CD4-positive, alpha-beta T cell treated with Interleukin-17A for 4 hours (primary cell): ENCODE measurements at places on chromosomes 1 and 21.
A peak's percentile ranks its signal among the peaks of the same experiment; 100 is the strongest.

DNA sequence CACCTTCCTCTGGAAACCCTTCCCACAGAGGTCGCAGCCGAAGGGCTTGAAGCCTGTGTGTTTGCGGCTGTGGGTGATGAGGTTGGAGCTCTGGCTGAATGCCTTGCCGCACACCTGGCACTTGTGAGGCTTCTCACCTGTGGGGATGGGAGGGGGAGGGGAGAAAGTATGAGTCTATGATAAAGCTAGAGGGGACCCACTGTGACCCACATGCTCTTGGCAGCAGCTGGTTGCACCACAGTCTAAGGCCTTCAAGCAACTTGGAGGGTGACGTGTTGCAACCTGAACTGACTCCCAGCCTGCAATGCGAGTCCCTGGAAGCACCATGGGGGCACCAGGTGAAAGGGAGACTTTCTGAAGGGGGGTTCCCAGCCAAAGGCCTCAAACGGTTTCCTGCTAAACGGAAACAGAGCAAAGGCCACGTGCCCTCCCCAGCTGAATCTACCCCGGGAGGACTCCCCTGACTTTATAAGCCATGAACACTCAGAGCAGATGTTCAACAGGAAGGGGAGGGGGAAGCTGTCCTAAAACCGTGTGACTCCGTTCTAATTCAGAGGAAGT is 10.6 kb downstream of the GFI1 start:
- peak; percentile 62 for DNase-seq

DNA sequence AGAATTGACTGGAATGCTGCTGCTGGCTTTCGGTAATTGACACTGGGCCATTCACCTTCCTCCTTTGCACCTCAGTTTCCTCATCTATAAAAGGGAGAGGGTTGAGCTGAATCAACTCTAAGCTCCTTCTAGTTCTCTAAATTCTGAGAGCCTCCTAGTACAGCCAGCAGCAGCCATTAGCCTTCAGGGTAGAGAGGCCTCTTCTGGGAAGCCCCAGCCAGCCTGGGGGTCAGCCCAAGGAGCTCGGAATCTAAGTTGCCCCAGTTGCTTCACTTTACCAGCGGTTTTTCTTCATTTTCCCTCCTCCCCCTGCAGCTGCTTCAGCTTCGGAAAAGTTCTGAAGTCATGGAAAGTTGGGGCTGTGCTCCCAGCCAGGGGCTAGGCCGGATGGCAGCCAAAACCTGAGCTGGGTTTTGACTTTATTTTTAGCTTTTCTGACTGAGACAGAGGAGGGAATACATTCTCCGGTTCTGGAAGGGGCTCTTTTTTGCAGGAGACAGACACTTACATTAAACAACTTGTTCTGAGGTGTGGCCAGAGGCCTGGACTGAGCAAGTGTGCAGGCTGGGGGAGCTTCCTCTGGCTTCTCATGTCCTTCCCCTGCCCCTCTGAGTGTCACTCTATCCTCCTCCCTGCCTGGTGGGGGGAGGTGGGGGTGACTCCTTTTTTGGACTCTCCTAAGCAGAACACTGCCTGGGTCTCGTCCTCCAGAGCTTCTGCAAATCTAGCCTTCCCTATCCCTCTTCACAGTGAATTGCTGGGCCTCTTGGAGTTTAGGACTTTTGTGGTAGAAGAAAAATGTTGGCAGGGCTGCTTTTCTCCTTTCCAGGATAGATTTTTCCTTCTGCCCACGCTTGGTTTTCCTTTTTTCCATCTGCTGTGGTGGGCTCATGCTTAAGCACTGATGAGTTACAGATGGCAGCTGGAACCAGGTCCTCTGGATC is 14.4 kb downstream of the LMNA start:
- no peak for DNase-seq

GRCh38 chr1:29389533-29390041 is 153.3 kb downstream of the PTPRU start:
- no peak for DNase-seq

DNA sequence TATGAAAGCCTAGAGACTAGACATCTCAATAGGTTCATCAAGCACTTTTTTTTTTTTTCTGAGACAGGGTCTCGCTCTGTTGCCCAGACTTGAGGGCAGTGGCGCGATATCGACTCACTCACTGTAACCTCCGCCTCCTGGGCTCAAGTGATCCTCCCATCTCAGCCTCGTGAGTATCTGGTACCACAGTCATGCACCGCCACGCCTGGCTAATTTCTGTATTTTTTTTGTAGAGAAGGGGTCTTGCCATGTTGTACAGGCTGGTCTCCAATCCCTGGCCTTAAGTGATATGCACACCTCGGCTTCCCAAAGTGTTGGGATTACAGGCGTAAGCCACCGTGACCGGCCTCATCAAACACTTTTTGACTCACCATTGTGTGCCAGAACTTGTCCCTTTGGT is 613 bp upstream of the GPATCH4 start:
- DNase-seq = no peak

DNA sequence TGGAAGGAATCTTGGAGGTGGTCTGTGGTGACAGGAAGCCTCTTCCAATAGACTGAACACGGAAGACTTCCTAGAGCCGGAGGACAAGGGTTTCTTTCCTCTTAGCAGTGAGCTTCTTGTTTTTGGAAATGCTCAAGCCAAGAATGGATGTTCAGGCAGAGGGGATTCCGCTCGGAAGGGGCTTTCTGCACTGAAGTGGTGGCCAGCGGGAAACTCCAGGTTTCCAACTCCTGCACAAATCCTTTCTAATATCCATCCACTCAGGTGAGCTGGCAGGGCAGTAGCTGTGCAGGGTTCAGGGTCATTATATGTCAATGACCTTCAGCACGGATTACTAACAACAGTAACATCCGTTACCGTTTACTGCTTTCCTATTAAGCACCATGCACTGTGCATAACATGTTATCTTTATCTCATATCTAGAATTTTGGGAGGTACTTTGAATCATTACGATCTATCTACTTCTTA is 573 bp upstream of the CPT2 start:
- no peak for DNase-seq

- DNase-seq = no peak
Observed at GRCh38 chr1:155645648-155646047, 35.6 kb downstream of the MSTO1 start.

DNA sequence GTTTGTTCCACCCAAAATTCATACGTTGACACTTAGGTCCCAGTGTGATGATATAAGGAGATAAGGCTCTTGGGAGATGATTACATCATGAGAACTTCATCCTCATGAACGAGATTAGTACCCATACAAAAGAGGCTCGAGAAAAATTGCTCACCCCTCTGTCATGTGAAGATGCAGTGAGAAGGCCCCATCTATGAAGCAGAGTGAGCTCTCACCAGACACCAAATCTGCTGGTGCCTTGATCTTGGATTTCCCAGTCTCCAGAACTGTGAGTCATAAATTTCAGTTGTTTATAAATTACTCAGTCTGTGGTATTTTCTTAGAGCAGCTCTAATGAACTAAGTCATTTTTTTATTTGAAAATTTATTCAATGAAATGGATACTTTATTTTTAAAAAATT is 42.6 kb upstream of the USP25 start:
- DNase-seq = no peak

DNA sequence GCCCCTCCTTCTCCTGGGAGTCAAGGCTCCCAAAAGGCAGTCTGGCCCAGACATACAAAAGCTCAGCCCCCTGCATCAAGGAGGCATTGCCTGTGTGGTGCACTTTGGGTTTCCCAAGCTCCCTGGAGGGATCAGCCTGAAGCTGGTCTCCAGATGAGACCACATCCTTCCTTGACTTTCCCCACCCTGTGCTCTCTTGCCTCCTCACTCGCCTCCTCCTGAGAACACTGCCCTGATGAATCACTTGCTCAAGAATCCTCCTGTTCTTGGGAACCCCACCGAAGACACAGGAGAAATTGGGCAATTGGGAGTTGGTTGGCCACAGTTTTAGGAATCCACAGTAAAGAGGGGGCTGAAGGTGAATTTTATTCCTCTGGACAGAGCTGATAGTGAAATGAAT is 34.8 kb upstream of the LYST start:
- DNase-seq = no peak

DNA sequence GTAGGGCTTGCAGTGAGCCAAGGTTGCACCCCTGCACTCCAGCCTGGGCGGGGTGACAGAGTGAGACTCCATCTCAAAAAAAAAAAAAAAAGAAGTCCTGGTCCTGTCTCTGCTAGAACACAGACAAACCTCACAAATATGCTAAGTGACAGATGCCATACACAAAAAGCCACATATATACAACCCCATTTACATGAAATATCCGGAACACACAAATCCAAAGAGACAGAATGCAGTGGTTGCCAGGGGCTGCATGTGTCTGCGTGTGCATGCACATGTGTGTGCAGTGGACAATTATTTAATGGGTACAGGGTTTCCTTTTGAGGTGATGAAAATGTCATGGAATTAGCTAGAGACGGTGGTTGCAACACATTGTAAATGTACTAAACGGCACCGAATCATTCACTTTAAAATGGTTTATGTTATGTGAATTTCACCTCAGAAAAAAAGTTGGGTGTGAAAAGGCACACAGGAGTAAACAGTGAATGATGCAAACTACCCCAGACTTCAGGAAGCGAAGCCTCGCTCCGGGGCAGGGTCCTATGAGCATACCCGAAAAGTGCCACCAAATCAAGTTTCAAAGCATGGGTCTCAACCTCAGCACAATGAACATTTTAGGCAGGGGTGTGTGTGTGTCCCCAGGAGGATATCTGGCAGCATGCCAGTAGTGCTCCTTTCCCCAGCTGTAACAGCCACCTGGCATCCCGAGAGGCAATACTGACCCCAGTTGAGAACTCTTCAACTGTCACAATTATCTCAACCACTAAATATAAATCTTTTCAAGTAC is 48.3 kb downstream of the GNB1 start:
- peak; percentile 14 for DNase-seq

- no peak for DNase-seq
Observed at GRCh38 chr1:50704126-50704525, 255.9 kb downstream of the FAF1 start.

GRCh38 chr1:32983020-32983419 is 18.4 kb upstream of the RNF19B start:
- DNase-seq = no peak

DNA sequence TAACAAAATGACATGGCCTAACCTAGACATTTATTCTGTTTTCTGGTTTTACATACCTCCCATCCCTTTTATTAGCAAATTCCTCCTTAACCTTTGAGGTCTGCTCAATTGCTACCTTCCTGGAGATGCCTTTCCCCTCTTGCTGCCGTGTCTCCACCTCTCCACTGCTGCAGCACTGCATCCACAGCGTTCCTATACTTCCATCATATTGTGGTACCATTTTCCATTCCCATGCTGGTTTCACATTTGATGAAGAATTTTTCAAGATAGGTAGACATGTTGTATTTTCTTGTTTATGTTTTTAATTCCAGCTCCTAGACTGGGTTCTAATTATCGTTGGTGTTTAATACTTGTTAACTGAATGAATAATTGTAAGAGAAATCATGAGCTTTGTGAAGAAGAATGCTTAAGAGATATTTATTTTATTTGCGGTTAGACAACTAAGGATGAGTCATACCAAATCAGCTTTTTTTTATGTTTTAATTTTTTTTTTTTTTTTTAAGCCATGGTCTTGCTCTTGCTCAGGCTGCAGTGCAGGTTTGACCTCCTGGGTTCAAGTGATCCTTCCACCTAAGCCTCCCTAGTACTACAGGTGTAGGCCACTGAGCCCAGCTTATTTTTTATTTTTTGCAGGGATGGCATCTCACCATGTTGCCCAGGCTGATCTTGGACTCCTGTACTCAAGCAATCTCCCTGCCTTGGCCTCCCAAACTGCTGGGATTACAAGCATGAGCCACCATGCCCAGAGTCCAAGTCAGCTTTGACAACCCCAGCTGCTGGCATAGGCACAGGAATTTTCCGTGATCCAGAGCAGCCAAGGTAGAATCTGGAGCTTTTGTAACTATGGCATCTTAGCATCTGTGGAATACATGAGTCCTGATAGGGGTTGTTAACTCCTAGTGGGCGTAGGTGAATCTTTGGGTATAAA is 44.0 kb downstream of the ATP6V1G3 start:
- no peak for DNase-seq

GRCh38 chr1:163069142-163069541 is at the start of gene RGS4:
Gene RGS4 (plus strand): TSS chr1:163069361. CDS start chr1:163069485, 124 bp downstream.
- no peak for DNase-seq

- DNase-seq = no peak
Observed at GRCh38 chr1:1205769-1206375, 520 bp downstream of the TNFRSF18 start.

- no peak for DNase-seq
Observed at GRCh38 chr1:213070406-213070805, 19.4 kb downstream of the RPS6KC1 start.
